ENCODE measurements at places on chromosomes 2 and 18.
A peak's percentile ranks its signal among the peaks of the same experiment; 100 is the strongest.

DNA sequence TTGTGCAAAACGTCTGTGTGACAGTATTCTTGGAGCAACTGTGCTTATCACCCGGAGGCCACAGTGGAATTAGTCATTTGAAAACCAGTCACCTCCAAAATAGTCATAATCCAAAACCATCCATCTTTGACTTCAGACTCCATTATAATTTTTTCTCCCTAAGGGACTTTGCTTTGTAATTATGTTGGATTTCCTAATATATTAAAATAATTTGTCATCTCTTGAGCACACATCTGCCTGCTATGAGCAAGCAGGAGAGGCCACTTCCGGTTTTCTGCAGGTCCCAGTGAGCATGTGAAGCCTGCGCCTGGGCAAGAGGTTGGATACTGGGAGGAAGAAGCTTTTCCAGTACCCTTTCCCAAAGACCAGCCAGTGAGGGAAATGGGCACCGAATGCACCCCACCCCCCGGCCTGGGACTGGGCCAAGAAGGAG is 57.7 kb downstream of the ODC1 start:
- DNase-seq: no peak

- no peak for DNase-seq
Observed at GRCh38 chr18:3924455-3924854, 474.5 kb downstream of the TGIF1 start.

DNA sequence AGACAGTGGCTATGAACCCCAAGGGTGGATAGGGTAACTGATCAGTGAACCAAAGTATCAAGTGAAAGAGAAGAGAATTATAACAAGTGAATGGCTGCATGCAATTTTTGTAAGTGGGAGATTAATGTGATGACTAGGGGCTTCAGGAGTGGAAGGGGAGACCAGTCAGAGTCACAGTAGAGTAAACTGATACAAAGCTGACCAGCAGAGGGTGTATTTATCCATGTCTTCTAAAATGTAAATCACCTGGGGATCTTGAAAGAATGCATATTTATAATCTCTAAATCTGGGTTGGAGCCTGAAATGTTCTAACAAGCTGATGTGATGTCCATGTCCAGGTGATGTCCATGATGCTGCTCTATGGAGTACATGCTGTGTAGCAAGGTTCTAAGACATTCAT is 1351.3 kb upstream of the CHAC2 start:
- no peak for DNase-seq

- peak; percentile 37 for DNase-seq
Observed at GRCh38 chr2:86238354-86238753, 39.1 kb downstream of the MRPL35 start.

GRCh38 chr18:22439447-22439846 is 21.7 kb upstream of the CTAGE1 start:
- no peak for DNase-seq

- DNase-seq: peak; percentile 35
Observed at GRCh38 chr2:9558948-9559381, 3.3 kb upstream of the ADAM17 start.
